ENCODE measurements at places on chromosomes 7 and 10.

DNA sequence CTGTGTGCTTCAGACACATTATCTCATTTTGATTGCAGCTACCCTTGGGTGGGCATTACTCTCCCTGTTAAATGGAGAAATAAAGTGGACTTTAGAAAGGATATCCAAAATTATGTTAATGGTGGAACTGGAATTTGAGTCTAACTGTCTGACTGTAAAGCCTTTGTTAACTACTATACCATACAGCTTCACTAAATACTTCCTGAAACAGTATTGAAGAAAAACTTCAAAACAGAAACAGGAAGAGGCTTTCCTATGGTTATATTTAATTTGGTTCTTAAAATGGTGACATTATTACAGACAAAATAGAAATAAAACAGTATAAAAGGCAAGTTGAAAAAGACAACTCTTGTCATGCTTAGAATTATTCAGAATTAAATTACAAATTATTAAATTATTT, 25.0 kb downstream of the SPAG6 start:
- DNase-seq, result no peak

- DNase-seq, result no peak
These were observed at the start of gene LRIT1 for GRCh38 chr10:84241185-84241790. TSS of gene LRIT1 (minus strand) at chr10:84241546. CDS start at chr10:84241439, 107 bp downstream.

DNA sequence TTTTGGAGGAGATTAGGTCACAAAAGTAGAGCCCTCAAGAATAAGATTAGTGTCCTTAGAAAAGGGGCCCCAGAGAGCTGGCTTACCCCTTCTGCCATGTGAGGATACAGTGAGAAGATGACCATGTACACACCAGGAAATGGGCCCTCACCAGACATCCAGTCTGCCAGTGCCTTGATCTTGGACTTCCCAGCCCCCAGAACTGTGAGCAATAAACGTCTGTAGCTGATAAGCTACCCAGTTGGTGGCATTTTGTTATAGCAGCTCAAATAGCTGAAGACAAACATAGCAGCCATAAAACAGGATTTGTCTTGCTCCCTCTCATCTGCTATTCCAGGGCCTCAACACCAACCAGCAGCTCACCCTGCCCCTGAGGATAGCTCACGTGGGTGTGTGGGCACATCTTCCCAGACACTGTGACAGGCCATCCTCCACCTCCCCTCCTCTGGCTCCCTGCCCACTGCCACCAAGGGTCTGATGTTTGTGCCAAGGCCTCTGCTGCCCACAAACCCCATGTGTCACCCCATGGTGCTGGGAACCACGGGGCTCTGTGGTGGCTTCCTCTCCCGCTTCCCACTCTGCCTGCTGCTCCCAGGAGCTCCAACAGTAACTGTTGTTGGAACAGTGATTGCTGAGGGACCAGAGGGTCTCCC, 252.4 kb downstream of the USP6NL start:
- DNase-seq, result no peak

GRCh38 chr7:36192053-36192824, 39.2 kb downstream of the EEPD1 start:
- DNase-seq, result no peak

GRCh38 chr7:30764030-30764975, 6.9 kb upstream of the MINDY4 start:
- no peak for DNase-seq

DNA sequence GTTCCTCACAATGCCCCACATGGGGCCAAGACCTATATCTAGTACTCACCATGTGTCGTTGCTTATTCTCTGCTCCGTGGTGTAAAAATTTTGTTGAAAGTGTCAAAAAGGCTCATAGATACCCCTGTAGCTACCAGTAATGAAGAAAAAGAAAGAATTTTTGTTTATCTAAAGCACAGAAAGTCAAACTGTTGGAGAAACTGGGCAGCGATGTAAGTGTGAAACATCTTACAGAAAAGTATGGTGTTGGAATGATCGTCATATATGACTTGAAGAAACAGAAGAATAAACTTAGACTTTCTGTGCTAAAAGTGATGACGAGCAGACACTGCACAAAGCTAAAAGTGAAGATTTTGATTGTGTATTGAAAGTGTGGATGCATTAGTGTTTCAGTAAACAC, 626.6 kb upstream of the GHITM start:
- DNase-seq, result no peak

GRCh38 chr7:102024769-102025391, 207.5 kb downstream of the CUX1 start:
- no peak for DNase-seq

GRCh38 chr10:8768852-8769251, 714.4 kb downstream of the GATA3 start:
- peak; percentile 49 for DNase-seq

GRCh38 chr7:82715344-82715743, 271.8 kb upstream of the CACNA2D1 start:
- DNase-seq, result no peak

DNA sequence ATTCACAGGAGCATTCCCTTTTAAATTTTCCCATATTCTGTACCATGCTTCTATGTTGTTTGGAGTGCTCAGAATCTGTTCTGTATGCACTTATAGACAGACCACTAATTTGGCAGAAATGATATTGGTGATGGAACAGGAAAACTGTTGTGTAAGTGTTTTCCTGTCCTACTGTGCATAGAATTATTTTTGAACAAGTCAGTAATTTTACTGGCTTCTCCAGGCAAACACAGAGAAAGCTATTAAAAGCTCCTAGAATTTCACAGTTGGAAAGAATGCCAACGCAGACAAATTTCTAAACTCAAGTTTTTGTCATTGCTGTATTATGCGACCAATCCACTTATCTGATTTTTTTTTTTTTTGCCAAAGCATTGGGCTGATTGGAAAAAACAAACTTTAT, 55.7 kb downstream of the ANKMY2 start:
- DNase-seq, result no peak

- no peak for DNase-seq
These were observed 53.8 kb downstream of the SMURF1 start for GRCh38 chr7:99089914-99090629.

Measured in bronchial epithelial cell (primary cell).